ENCODE measurements at places on chromosomes 16 and 17.

DNA sequence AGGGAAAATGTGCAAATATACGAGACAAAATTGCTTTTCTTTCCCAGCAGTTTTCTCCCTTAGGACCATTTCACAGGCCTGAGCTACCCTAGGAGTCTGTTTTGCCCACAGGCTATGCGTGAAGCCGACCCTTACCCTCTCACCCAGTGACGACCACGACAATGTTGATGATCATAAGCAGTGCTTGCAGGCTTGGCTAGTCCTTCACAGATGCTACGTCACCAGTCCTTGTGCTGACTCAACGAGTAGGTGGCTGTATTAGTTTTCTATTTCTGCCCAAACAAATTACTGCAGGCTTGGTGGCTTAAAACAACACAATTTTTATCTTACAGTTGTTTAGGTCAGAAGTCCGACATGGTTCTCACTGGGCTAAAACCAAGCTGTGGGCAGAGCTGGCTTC lies 574.6 kb upstream of the HSBP1 start:
- no peak for DNase-seq

GRCh38 chr16:54402270-54402669 lies 115.7 kb upstream of the IRX3 start:
- DNase-seq: no peak

GRCh38 chr16:73354434-73354833 lies 306.5 kb upstream of the ZFHX3 start:
- DNase-seq: no peak

- DNase-seq: no peak
Observed at GRCh38 chr16:85316321-85316919, 204.1 kb upstream of the CIBAR2 start.

DNA sequence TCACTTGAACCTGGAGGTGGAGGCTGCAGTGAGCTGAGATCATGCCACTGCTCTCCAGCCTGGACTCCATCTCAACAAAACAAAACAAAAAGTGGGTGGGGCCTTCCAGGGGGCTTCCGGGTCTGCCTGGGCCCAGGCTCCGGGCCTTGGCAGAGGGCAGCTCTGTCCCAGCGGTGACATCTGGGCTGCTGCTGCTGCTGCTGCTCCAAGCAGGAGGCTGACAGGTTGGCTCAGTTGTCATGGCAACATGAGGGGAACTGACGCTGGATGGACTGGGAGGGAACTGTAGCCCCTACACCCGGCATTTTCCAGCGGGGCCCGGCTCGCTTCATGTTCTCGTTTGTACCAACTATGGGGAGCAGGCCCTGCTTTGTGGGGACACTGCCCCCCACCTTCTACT lies 4.0 kb downstream of the BAIAP3 start:
- no peak for DNase-seq
